ENCODE measurements at places on chromosomes 7 and 10.

DNA sequence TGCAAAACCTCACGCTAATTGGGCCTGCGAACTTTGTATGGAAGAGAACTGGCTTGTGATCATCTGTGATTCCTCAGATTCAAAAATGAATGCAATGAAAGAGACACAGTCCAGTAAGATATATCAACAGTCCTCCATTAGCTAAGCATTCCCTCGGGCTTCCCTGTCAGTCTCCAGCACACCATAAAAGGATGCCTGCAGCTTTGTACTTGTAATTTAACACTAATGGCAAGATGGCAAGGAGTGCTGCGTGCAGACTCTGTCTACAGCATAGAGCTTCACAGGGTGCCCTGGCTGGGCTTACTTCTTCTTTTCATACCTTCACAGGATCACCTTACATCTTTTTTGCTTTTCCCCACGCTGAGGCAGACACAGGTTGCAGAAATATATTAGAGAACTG is 200.0 kb downstream of the GFRA1 start:
- DNase-seq: no peak

DNA sequence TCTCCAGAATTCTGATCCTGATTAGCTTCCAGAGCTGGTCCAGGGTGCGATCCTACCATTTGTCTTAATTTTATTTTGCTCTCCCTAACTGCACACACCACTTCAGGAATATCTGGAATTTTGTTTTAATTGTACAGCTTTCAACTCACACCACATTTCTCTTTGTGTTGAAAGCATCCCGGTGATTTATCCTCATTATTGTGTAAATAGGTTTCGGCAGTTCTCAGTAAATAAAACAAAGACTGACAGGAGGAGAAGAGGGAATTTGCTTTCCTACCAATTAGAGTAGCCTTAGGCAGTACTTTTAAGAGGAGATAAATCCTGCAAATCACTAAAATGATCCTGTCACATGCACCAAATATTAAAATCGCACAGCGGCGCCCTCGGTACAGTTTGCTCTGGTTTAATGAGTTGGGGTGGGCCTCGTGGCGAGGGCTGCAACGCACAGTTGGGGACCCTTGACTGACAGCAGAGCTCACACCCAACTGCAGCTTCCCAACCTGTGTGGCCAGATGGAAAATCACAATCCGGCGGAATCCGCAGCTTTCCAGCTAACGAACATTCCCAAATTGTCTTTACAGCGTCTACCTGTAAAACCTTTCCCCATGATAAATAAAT is 62.6 kb downstream of the EBF3 start:
- no peak for DNase-seq

- DNase-seq: no peak
Observed at GRCh38 chr10:106076496-106076895, 1088.0 kb downstream of the SORCS1 start.

GRCh38 chr7:20519645-20520044 is 95.8 kb upstream of the ABCB5 start:
- DNase-seq: no peak

GRCh38 chr10:80648106-80648505 is 110.4 kb downstream of the SH2D4B start:
- DNase-seq: no peak

- DNase-seq: no peak
Observed at GRCh38 chr7:70347463-70348254, 749.4 kb downstream of the AUTS2 start.

DNA sequence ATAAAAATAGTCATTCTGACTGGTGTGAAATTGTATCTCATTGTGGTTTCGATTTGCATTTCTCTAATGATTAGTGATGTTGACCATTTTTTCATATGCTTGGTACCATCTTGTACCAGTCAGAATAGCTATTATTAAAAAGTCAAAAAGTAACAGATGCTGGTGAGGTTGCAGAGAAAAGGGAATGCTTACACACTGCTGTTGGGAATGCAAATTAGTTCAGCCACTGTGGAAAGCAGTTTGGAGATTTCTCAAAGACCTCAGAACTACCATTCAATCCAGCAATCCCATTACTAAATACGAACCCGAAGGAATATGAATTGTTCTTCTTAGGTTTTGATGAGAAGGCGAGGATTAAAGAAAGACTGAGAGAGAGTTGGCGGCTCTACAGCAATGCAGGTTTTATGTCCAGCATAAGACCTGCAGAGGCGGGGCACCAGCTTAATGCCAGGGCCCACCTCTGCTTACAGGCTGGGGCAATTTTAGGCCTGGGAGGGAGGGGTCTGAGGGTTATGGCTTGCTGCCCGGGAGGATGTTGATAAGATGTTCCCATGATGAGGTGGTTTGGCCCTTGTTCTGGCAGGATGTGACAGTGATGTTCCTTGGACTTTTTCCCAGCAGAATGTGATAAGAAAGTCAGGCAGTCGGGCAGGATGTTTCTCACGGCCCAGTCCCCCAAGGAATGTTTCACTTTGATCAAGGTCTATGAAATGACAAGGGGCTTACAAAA is 74.4 kb downstream of the MEST start:
- DNase-seq: no peak

- no peak for DNase-seq
Observed at GRCh38 chr10:49094646-49095045, 20.7 kb downstream of the VSTM4 start.

DNA sequence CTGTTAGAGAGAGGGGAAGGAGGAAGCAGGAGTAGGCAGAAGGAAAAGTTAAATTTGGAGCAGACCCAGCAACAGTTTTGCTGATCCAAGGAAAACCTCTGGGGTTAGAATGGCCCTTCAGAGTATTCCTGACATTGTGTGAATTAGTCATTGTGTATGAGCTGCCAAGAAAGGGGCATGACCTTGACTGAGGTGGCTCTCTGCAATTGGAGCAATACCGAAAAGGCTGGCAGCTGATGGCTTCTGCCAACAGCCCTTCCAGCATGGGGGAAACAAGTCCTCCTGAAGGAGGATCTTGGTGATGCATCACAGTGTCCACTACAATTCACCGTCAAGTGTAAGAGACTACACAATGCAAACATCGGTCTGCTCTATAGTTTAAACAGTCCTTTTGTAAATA is 20.6 kb upstream of the WASL start:
- DNase-seq: no peak

DNA sequence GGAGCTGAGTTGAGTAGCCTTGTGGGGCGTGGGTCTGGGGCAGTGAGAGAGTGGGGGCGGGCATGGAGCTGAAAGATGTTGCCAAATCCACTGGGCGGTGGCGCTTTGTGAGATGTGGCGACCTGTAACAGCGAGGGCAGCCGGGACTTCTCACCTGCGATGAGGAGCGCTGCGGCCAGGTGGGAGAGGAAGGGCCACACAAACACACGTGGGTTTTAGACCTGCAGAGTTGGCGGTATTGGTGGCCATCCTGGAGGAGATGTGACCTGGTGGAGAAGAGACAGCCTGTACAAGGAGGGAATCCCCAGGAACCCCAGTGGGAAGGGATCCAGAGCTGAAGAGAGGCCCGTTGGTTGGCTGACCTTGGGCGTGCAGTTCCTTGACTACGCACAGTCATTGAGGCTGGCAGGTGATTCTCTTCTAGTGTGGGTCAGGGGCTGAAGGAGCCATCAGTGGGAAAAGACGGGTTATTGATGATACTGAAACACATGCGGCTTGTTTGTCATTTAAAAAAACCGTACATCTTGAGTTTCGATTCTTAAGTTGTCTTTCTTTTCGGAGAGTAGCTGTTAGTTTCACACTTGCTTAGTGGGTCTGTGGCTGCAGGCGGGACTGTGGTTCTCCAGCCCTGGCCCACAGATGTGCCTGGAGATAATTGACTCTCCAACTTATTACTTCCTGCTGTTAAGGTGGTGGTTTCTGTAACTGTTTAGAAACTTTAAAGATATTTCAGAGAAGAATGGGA is 2.4 kb downstream of the CHST12 start:
- no peak for DNase-seq

DNA sequence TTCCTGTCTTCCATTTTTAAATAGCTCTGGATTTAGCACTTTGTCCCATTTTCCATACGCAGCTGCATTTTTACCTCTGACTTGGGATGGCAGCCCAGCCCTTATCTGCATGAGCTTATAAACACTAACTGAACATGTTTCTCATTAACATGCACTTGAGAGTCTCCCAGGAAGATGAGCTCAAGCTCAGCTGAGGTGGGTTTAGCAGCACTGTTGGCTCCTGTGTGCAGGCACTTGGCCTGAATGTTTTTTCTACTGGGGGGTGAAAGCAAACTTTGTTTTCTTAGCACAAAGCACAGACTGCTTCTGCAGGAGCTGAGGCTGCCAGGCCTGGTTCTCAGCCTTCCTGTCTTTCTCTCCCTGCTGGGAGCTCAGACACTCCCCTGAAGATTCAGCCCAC is 1093.6 kb upstream of the AUTS2 start:
- DNase-seq: no peak

DNA sequence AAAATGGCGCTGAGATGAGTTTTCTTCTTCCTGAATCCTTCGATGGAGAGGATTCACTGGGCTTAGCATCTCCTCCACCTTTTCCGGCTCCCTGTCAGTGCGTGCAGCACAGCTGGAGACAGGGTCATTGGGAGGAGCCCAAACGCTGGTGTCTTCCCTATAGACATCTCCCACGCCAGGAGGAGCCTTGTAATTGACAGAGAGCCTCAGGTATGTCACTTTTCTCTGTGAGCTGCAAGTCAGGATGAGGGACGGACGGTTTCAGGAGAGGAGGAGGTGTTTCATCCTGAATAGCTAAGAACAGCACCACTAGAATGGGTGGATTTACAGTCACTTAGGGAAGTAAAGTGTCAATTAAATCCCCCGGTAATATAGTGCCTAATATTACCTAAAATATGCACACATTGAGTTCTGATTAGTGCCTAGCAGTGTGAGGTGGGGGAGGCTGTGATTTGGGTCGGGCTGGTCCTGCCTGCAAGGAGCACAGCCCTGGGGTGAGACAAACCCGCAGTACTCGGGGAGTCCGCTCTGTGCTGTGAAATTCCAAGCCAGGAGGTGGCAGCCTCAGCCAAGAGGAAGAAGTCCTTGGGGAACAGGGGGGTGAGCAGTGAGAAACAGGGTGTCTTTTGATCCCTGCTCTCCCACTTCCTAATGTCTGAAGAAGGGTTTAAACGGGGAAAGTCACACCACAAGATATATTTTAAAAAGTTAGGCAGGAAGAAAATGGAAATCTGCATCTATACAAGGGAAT is 28.2 kb downstream of the IL15RA start:
- DNase-seq: no peak

GRCh38 chr7:69517985-69518704 is 80.1 kb upstream of the AUTS2 start:
- DNase-seq: no peak

- no peak for DNase-seq
Observed at GRCh38 chr7:96414931-96415292, 93.0 kb upstream of the SLC25A13 start.

DNA sequence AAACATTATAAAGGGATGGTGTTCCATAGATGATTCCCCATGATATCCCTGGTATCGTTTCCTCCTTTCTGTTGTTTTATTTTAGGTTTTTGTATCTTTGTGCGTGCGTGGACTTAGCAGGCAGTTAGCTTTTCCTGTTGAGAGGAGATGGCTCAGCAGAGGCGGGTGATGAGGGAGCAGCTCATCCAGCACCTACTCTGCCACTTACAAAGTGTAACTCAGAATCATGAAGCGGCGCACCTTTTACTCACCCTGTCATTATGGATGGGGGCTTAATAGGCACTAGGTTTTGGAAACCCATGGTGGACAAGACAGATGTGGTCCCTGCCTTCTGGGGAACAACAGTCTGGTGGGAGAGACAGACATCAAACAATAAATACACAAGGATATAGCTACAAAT is 17.1 kb downstream of the FAM241B start:
- DNase-seq: no peak

- DNase-seq: no peak
Observed at GRCh38 chr7:121419201-121420148, 23.4 kb upstream of the FAM3C start.

GRCh38 chr10:34753014-34753757 is 61.9 kb downstream of the PARD3 start:
- DNase-seq: no peak

- DNase-seq: no peak
Observed at GRCh38 chr10:124019886-124020797, 73.3 kb downstream of the CHST15 start.

- DNase-seq: no peak
Observed at GRCh38 chr10:116088985-116089384, 184.0 kb downstream of the GFRA1 start.

- DNase-seq: no peak
Observed at GRCh38 chr7:30379131-30379530, 94.7 kb downstream of the ZNRF2 start.

- DNase-seq: peak; percentile 15
Observed at GRCh38 chr7:5450549-5451327, 27.1 kb upstream of the TNRC18 start.

DNA sequence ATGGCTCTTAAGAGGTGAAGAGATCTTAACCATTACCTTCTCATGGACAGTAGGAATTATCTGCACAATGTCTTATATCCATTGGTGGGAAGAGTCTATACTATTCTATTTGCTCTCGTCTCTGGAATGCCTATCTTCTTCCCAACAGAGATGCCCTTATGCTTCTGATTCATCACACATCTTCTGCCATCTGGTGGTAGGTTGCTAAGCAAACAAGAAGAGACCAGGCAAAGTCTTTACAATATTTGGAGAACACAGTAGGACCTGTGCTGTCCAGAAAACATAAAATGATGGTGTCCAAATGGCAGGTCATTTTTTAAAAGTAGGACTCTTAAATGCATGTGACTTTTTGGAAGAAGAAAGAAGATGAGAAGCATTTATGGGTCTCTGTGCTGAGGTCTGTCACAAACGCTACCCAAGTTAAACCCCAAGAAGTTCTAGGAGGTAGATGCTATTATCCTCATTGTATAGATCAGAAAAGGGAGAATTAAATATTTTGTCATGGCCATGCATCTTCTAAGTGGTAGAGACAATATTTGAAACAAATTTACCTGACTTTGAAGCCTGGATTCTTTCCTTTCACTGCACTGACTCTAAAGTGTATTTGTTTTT is 67.8 kb upstream of the NXPH1 start:
- DNase-seq: no peak

DNA sequence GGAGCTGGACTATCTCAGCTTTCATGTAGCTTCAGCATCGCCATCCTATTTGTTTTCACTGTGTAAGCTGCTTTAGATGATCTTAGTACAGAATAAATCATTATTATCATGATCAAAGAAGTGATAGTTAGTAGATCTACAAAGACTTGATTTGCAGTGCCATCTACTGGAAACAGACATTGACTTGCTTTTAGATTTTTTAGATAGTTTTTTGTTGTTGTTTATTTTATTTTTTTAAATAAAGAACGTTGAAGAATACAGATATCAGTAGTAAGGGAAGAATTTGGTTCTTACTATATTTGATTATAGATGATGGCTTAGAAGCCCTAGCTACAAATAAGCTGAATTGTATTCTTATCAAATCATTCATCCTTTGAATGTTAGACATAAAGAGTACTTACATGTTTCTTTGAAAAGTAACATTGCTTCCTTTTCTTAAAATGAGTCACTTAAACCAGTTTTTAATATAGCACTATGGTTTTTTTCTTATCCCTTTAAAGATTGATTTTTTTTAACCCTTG is 6.3 kb upstream of the SFMBT2 start:
- DNase-seq: no peak

- DNase-seq: no peak
Observed at GRCh38 chr7:553636-554111, 34.0 kb upstream of the PDGFA start.

- DNase-seq: no peak
Observed at GRCh38 chr7:92717623-92717992, 118.8 kb downstream of the CDK6 start.

Measured in stimulated activated CD8-positive, alpha-beta memory T cell treated with anti-CD3 and anti-CD28 coated beads, Interleukin-15, amount 100 ng/mL, for 4 hours (primary cell).